T-cell (primary cell): ENCODE measurements at places on chromosomes 7 and 10.

- no peak for DNase-seq
Observed at GRCh38 chr10:17075533-17076359, 53.9 kb downstream of the CUBN start.

- no peak for DNase-seq
Observed at GRCh38 chr7:158268816-158269535, 318.6 kb downstream of the PTPRN2 start.

DNA sequence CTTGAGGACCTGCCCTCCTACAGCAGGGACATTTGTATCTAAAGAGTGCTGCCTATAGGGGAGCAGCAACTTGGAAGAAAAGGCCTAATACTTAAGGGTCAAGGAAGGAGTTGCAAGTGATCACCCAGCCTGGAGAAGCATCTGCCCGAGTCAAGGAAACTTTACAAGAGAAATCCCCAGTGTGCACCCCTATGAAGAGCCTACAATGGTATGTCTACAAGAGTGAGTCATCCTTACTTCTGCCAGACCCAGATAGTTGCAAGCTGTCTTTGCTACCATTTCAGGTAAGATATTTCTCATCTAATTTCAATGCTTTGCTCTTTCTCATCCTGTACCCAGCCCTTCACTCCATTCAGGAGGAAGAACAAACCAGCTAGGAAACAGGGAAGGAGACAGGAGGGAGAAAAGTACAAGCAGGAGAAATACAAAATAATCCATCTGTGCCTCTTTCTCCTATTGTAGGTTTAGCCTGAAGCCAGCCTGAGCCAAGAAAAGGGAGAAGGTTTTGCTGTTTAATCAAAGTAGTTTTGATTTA is 34.4 kb upstream of the AGR3 start:
- no peak for DNase-seq

DNA sequence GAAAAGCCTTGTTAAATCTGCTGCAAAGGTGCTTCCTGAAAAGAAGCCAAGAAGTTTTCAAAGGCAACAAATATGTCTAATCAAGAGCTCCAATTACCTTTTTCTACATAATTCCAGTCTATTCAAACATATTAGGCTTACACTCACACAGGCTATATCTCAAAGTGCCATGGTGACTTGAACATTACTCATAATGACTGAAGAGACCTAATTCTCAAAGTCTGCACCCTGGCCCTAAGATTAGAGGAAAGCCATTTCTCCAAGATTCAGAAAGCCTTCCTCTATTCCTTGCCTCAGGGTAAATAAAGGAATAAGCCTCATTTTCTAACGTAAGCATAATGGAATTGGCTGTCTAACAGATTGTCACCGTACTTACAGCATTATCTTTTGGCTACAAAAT is 78.3 kb upstream of the THSD7A start:
- no peak for DNase-seq

DNA sequence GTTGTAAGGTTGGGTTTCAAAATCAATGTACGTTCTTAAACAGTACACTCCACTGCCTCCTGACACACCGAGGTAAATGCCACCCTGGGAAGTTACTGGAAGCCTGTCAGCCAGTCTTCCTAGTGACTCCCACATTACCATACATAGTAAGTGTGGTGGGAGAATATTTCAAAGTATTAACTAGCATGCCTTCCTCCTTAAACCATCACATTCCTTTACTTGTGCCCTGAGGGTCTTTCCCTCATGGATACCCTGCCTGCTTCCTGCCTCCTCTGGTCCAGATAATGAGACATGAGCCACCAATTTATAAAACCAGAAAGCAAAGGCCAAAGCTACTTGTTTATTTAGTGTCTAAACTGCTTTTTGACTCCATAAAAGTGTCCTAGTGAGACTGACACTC is 23.3 kb upstream of the SORCS3 start:
- DNase-seq, result no peak

- no peak for DNase-seq
Observed at GRCh38 chr10:31011665-31012022, 20.0 kb downstream of the ZNF438 start.
